ENCODE measurements at places on chromosomes 11 and 22.

DNA sequence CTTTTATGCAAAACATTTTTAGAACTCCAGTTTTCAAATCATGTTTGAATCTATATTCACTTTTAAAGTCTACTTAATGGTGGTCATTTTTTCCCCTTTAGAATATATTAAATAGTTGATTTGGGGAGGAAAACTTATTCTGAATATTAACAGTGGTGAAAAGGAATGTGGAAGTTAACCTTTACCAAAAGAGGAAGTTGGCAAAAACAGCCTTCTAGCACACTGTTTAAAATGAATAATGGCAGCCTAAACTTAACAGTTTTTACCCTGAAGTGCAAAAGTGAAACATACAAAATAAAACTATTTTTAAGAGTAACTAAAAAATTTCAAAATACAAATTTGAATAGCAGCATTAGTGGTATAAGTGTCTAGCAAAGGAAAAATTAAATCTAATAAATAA, 86.4 kb downstream of the GRK3 start:
- no peak for DNase-seq

GRCh38 chr11:20274031-20274430, 89.5 kb upstream of the HTATIP2 start:
- no peak for DNase-seq

GRCh38 chr11:45264839-45265515, 21.2 kb downstream of the SYT13 start:
- DNase-seq: peak; percentile 71

GRCh38 chr11:125925247-125925740, 20.6 kb upstream of the VSIG10L2 start:
- DNase-seq: no peak

- DNase-seq: no peak
These were observed 105.7 kb upstream of the VPREB1 start for GRCh38 chr22:22138915-22139314.

GRCh38 chr11:9840460-9841004, 176.7 kb downstream of the SWAP70 start:
- no peak for DNase-seq

- no peak for DNase-seq
These were observed 65.6 kb downstream of the THAP12 start for GRCh38 chr11:76315182-76315853.

- DNase-seq: no peak
These were observed 3.2 kb upstream of the NEAT1 start for GRCh38 chr11:65419460-65419771.

DNA sequence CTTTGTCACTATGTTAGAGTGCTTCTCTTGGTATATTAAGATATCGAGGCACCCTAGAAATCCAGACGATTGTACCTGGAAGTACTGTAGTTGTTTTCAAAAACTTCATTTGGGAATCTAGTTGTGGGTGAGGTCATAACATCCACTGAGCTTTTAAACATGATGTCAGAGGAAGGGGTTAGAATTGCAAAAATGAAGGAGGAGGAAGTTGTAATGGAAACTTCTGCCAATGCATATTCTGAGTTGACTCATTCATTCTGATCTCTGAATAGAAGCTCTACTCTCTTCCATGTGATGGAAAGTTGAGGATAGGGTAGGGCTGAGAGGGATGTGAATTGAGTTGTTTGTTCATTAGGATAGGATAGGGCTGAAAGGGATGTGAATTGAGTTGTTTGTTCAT, 7.7 kb downstream of the CD44 start:
- DNase-seq: no peak

- no peak for DNase-seq
These were observed 87.7 kb upstream of the BARX2 start for GRCh38 chr11:129287920-129288319.

- DNase-seq: peak; percentile 74
These were observed 219.1 kb upstream of the CCDC179 start for GRCh38 chr11:23079382-23079813.

DNA sequence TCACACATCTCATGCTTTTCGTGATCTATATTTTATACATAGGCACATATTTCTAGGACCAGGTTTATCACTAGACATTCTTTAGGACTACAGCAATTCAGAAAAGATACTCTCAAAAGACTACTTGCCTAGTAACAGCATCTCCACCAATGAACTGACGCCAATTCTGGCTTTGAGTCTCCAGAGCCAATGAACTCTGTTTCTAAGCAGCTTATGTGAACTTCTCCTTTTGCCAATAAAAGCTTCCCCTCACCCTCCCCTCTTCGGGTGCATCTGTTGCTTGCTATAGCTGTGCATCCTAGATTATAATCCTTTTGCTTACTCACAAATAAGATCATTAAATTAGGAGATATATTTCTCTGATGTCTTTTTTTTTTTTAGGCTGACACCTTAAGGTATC, 11.4 kb upstream of the ANKK1 start:
- no peak for DNase-seq

GRCh38 chr11:32466279-32466915, 31.1 kb upstream of the WT1 start:
- DNase-seq: no peak

DNA sequence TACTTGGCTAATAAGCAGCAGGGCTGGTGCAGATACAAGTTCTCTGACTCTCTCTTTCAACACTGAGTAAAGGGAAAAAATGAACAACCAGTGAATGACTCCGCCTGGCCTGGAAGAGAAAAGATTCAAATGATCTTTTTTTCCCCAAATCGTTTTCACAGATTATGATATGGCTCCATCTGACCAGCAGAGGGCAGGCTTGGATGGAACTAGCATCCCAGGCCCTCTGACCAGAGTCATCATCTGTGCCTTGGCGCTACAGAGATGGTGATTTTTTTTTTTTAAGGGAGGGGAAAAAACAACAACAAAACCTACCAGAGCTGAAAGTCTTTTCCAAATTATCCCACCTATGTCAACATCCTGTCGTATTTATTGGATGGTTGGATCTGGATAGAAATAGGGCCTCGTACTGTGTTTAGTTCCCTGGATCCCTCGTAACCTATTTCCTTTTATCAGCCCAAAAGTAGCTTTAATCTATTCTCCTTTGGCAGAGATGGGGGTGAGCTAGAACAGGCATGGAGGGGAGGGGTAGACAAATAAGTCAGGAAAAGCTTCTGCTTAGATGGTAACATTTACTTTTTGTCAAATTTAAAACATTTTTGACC, 69.7 kb downstream of the PRSS23 start:
- peak; percentile 60 for DNase-seq

GRCh38 chr11:9057007-9057406, 34.4 kb downstream of the SCUBE2 start:
- DNase-seq: no peak

- DNase-seq: no peak
These were observed 10.2 kb downstream of the ADAMTS8 start for GRCh38 chr11:130418210-130418609.

- DNase-seq: peak; percentile 16
These were observed 54.1 kb upstream of the ARHGAP42 start for GRCh38 chr11:100632941-100633452.

- no peak for DNase-seq
These were observed 3.9 kb upstream of the PLA2G3 start for GRCh38 chr22:31144223-31144622.

GRCh38 chr11:115247361-115247760, 256.9 kb downstream of the CADM1 start:
- peak; percentile 95 for DNase-seq

GRCh38 chr11:57742087-57742452, 779 bp downstream of the SELENOH start:
- DNase-seq: no peak

- DNase-seq: no peak
These were observed 93.6 kb upstream of the CD44 start for GRCh38 chr11:35045236-35045820.

GRCh38 chr22:48802576-48802975, 1025.1 kb downstream of the BRD1 start:
- no peak for DNase-seq

- no peak for DNase-seq
These were observed 58.0 kb upstream of the TTLL12 start for GRCh38 chr22:43244803-43245527.

- DNase-seq: no peak
These were observed 154.6 kb downstream of the MYO18B start for GRCh38 chr22:25896592-25896991.

DNA sequence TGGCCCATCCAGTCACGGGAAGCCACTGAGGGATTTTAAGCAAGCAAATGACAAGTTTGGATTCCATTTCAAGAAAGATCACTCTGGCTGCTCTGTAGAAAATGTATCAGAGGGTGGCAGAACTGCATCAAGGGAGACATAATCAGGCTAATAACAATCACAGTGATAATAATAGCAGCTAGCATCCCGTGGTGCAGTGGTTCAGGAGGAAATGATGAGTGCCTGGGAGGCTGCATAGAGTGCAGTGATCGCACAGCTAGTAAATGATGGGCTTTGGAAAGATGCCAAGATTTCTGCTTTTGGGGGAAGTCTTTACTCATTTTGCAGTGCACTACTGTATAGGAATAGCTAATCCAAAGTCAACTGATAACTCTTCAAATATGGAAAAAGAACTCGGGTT, 35.8 kb downstream of the TNRC6B start:
- DNase-seq: no peak

- DNase-seq: no peak
These were observed 315.5 kb downstream of the FAT3 start for GRCh38 chr11:92540096-92540495.

GRCh38 chr11:75513250-75513649, 12.5 kb downstream of the GDPD5 start:
- DNase-seq: no peak

- no peak for DNase-seq
These were observed 108.2 kb upstream of the DDI1 start for GRCh38 chr11:103928040-103928801.

- DNase-seq: no peak
These were observed 71.6 kb downstream of the PRMT3 start for GRCh38 chr11:20458905-20459632.

- peak; percentile 93 for DNase-seq
These were observed at the start of gene SLC43A3 for GRCh38 chr11:57426929-57427726. SLC43A3 (minus strand) TSS chr11:57427121; CDS start chr11:57426172, 949 bp downstream.

DNA sequence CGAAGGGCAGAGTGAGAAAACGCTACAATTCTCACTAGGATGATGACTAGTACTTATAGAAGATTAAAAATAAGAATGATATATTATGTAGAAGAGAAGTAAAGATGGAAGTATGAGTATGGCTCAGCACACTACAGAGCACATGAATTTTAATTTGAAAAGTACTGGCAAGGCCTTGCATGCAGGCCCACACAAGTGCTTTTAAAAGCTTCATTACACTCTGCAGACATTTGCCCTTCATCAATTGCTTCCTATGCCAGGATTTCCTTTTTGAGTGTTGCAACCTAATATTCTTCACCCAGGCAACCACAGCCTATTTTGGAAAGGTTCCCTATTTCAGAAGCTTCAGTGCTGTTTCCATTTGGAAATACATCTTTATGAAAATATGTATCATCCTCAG, 81.1 kb downstream of the LARGE2 start:
- DNase-seq: peak; percentile 45

DNA sequence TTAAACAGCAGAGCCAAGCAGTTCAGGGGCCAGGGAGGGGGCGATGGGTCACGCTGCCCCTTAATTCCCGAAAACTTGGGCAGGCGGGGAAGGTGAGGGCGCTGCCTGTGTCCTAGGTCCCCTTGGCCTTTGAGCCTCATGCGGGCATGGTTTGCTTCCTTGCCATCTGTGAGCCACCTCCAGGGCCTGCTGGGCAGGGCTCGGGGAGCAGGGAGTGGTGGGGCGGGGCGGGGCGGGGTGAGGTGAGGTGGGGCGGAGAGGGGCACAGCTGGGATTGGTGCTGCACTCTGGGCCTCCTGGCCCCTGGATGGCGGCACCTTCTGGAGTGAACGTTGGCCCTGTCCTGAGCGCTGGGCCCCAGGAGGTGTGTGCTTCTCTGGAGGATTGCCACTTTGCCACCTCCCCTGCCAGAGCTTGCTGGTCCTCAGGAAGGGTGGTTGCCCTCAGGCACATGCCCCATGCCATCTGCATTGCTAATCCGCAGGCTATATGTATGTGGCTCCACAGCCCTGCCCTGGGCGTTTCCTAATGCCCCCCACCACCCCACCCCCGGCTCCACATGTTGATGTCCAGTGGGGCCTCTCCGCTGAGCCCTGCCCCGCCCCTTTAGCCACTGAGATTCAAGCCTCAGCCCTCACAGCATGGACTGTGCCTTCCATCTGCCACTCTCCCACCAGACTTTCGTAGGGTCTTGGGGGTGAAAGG, 352.5 kb downstream of the TBC1D22A start:
- no peak for DNase-seq

DNA sequence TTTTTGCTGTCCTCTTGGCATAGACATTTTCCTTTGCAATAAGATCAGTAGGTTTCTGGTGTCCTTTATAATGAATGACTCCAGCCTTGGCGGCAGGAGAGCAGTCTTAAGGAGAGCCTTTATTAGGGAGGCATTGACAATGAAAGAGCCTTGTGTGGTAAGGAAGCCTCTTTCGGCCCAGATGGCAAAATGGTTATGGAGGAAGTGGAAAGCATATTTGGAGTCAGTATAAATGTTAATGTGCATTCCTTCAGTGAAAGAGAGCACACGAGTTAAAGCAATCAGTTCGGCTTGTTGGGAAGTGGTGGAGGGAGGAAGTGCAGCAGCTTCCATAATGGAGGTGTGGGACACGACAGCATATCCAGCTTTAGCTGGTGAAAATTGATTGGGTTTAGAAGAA, 18.1 kb upstream of the ANO1 start:
- DNase-seq: no peak

GRCh38 chr11:223884-224283, 12.3 kb downstream of the SIRT3 start:
- no peak for DNase-seq

- DNase-seq: no peak
These were observed 23.8 kb downstream of the DIXDC1 start for GRCh38 chr11:111960916-111961315.
